ENCODE measurements at places on chromosomes 1 and 21.

DNA sequence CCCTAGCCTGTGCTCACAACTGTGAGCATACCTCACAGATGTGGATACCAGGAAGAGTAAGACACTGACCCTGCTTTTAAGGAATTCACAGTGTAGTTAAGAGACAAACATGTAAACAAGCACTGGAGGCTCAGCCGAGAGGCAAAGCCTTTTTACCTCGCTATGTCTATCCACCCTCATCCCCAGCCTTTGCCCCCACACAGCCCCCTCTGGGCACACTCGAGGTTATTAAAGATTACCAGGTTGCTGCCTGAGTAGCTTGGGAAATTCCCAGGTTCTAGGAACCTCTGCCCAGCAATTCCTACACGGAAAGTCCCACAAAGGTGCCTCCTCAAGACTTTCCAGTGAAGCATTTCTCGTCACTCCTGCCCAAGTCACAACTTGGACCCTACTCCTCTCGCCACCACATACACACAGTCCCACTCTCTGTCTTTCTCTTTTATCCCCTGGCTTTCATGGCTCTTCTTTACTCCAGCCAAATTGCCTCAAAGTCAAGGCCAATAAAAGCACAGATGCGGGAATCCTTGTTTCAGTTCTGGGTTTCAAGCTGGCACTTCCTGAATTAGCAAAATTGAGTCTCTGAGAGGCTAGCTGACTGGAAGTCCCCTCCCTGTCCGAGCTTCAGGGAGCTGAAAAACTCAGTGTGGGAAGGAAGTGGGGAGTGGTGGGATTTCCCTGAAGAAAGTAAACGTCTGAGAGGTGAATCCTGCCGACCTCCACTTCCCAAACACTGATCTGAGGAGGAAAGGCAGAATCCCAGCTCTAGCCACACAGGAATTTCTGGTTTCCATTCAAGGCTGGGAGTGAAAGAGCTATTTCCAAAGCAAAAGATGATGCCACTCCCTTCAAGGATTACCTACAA lies 7.6 kb downstream of the DENND2D start:
- DNase-seq, result no peak

- DNase-seq, result no peak
Observed at GRCh38 chr1:201989354-201990128, 7.1 kb downstream of the RNPEP start.

- no peak for DNase-seq
Observed at GRCh38 chr1:15765495-15766194, 7.0 kb downstream of the FBLIM1 start.

- DNase-seq, result no peak
Observed at GRCh38 chr1:43009274-43009673, 50.6 kb upstream of the SLC2A1 start.

DNA sequence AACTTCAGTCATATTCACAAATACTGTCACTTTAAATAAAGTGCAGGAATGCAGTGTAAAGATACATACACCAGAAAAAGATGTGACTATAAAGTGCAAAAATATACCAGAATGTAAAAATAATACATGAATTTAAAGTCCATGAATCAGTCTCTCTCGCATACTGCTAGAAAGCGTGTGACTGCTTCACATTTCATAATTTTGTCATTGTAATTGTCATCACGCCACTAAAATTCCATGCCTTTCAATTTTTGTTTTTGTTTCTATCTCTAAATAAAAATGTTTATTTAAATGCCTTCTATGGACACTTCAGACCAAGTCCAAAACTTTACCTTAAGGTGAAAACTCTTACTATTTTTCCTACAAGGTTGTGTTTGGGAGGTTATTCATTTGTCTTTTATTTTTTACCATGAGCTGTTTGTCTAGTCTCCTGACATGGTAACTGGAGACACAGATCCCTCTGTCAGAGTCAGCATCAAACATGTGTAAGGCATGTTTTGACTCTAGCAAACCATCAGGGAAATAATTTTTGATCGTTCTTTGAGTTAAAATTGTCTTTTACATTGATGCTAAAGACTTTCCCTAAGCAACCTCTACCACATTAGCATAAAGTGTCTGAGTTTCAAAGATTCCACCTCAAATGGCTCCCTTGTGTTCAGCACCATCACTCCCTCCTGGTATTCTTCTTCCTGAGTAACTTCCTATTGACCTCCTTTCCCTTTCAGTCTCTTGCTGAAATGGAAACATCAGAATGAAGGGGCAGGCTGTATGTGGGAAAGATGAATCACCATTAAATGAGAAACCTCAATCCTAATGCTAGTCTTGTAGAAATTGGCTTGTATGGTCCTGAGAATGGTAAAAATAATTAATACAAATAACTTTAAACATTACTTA lies 14.0 kb upstream of the AIM2 start:
- DNase-seq, result no peak

GRCh38 chr1:86507935-86508582 lies 38.8 kb upstream of the CLCA4 start:
- DNase-seq, result no peak

GRCh38 chr1:94503153-94503552 lies 38.4 kb downstream of the F3 start:
- DNase-seq, result no peak

GRCh38 chr1:107803579-107803978 lies 161.4 kb downstream of the VAV3 start:
- no peak for DNase-seq

DNA sequence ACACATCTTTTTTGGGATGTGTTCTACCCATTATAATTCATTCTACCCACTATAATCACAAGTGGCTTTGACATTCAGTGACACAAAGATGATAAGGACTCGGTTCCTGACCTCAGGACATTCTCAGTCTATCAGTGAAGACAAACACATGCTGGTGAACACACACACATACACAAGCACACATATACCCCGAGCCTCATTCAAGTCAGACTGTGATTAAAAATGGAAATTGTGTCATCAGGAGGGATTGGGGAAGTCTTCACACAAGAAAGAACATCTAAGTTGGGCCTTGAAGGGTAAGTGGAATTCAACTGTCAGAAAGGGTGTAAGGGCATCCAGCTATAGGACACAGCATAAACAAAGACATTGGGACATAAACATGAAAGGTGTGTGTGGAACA lies 2.6 kb upstream of the LAD1 start:
- DNase-seq, result no peak

DNA sequence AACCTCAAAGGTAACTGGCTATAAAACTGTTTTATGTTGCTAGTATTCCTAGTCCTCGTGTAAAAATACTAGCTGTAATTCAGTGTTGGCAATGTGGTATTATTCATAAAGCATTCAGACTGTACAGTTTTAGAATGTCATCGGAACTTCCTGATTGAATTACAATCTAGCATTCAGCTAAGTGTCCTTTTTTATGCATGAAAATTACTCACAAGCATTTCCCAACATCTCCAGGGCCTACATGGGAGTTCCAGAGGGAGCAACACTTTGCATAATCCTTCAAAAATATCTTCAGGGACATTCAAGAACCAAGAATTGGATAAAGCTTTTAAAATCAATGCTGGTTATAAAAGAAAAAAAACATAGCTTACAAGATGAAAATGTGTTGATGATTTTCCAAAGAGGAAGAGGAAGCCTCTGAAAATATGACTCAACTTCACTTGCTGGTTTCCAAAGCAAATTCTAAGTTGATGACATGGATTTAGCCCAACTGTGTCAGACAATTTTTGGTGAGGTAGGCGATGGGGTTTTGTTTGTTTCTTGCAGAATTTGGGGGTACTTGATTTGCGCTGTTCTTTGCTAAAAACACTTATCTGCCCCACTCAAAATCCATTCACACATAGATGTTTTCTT lies 137.8 kb downstream of the SLC44A5 start:
- no peak for DNase-seq
